ENCODE measurements at places on chromosomes 5 and 9. TPM values are rescaled to one million over a fixed set of nuclear protein-coding genes. Genes with fewer than 3 reads are reported as not detected.

The ASB6 gene
- total RNA-seq, result 17.3 TPM

The CCL28 gene
- not detected for total RNA-seq

The DNAI1 gene
- 0.37 TPM for total RNA-seq

The SPATA31D4 gene
- not detected for total RNA-seq

The CARTPT gene
- total RNA-seq, result not detected

The DOLK gene
- 17.2 TPM for total RNA-seq

The ZNF879 gene
- total RNA-seq, result 3.9 TPM

The RASGRF2 gene
- 29.5 TPM for total RNA-seq

- H3K4me3 ChIP-seq, result no peak overlapping the region
- no peaks in the 10 kb centered on the region for H3K36me3 ChIP-seq
- no peak for DNase-seq
- H3K27ac ChIP-seq, result no peak overlapping the region
Measured at GRCh38 chr5:63911871-63912270, 50.4 kb downstream of the HTR1A start.

- no peak for DNase-seq
- H3K4me3 ChIP-seq, result no peak overlapping the region
- H3K27ac ChIP-seq, result no peak overlapping the region
- H3K36me3 ChIP-seq, result no peaks in the 10 kb centered on the region
Measured at GRCh38 chr5:176574297-176574591, 25.1 kb downstream of the CDHR2 start.

GRCh38 chr5:8329773-8330172, 460.8 kb downstream of the MTRR start:
- no peaks in the 10 kb centered on the region for H3K4me1 ChIP-seq
- H3K36me3 ChIP-seq, result no peaks in the 10 kb centered on the region
- no peaks in the 10 kb centered on the region for H3K27me3 ChIP-seq

DNA sequence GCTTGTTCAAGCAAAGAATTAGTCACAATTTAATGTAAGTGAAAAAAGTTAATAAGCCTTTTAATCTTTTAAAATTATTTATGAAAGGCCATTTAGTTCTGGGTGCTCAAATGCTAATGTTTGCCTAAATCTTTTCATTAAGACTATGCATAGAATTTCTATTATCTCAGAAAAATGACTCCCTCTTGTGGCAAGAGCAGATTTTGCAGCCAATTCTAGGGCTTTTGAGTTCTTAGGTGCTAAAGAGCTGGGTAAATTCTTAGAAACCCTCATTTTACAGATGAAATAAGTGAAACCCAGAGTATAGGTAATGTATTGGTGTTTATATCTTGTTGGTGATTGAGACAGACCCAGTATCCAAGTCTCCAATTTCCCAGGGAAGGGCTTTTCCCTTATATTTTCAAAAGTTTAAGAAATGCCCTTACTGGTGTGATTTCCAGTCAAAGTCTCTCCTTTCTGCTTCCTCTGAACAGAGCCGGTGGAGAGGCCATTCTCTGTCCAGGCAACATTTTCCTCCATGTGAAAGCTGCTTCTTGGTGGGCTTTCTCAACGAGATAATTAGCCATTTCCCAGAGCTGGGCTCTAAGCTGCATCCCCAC, 24.1 kb upstream of the PCSK5 start:
- peak; percentile 64 for DNase-seq
- H3K27me3 ChIP-seq, result no peaks in the 10 kb centered on the region
- H3K4me1 ChIP-seq, result no peaks in the 10 kb centered on the region
- no peak overlapping the region for H3K4me3 ChIP-seq
- no peak overlapping the region for H3K27ac ChIP-seq
- no peaks in the 10 kb centered on the region for H3K36me3 ChIP-seq

DNA sequence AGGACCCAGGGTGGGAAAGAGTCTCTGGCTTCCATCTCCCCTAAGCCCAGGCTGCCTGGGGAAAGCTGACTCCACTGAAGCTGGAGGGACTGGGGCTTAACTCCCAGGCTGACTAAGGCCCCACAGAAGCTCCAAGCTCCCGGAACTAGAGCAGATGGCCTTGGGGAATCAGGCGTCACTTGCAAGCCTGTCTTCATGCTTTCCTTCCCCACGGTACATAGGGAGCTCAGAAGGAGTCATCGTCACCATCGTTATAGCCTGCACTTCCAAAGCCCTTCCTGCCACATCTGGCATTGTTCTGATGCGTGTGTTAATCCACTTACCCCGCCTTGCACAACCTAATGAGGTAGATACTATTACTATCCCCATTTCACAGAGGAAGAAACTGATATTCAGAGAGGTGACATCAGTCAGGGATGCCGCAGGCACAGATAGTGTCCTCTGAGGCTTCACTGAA, 11.5 kb downstream of the AQP3 start:
- DNase-seq, result no peak
- H3K36me3 ChIP-seq, result no peaks in the 10 kb centered on the region
- H3K27me3 ChIP-seq, result no peaks in the 10 kb centered on the region
- H3K4me3 ChIP-seq, result no peak overlapping the region

DNA sequence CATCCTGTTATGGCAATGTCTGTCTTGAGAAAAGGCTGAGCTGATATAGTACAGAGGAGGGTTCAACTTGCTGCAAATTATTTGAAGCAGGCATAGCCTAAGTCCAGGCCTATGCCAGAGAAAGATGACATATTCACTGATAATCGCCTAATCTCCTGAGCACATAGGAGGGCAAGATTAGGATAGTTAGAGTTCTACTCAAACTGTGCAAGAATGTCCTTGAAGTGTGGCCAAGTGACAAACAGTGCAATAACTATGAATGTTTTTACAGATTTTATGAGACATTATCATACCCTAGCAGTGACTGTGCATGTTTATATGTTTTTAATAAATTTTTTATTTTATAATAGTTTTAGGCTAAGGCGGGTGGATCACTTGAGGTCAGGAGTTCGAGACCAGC, 96.2 kb downstream of the TSSK1B start:
- no peaks in the 10 kb centered on the region for H3K27me3 ChIP-seq
- no peak overlapping the region for H3K4me3 ChIP-seq
- H3K27ac ChIP-seq, result no peak overlapping the region
- no peak for DNase-seq

DNA sequence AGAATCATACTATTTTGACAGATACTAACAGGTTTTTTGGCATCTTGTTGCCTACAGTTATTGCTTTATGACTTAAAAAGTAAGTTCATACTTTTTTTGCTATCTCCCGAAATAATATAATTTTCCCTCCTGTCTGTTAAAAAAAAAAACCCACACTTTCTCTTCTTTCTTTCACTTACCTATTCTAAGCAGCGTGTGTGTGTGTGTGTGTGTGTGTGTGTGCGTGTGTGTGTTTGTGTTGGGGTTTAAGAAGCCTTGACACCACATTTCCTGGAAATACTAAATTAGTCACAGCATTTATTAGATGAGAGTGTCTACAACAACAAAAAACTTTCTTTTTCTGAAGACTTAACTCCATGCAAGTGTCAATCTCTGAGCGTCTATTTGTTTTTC, 12.4 kb downstream of the TNFAIP8 start:
- no peak overlapping the region for H3K27ac ChIP-seq
- H3K4me1 ChIP-seq, result no peaks in the 10 kb centered on the region
- no peak overlapping the region for H3K4me3 ChIP-seq
- H3K36me3 ChIP-seq, result no peaks in the 10 kb centered on the region
- H3K27me3 ChIP-seq, result no peaks in the 10 kb centered on the region

- H3K27me3 ChIP-seq, result no peaks in the 10 kb centered on the region
- H3K27ac ChIP-seq, result no peak overlapping the region
- no peaks in the 10 kb centered on the region for H3K36me3 ChIP-seq
- H3K4me1 ChIP-seq, result peaks cover 12% of the 10 kb centered on the region
Measured at GRCh38 chr9:107636571-107637381, 147.2 kb upstream of the KLF4 start.

- H3K36me3 ChIP-seq, result no peaks in the 10 kb centered on the region
- no peaks in the 10 kb centered on the region for H3K4me1 ChIP-seq
- no peaks in the 10 kb centered on the region for H3K27me3 ChIP-seq
- no peak within 1 kb of the TSS for H3K27ac ChIP-seq
- DNase-seq, result peak; percentile 77
Measured at GRCh38 chr5:19987612-19988361, at the start of gene CDH18. Gene CDH18, minus strand, starts transcription at chr5:19988200. Its CDS starts 149,214 bp downstream, at chr5:19838986.

GRCh38 chr5:56056875-56057274, 62.1 kb upstream of the IL6ST start:
- H3K27me3 ChIP-seq, result no peaks in the 10 kb centered on the region
- no peaks in the 10 kb centered on the region for H3K4me1 ChIP-seq
- no peak overlapping the region for H3K27ac ChIP-seq

DNA sequence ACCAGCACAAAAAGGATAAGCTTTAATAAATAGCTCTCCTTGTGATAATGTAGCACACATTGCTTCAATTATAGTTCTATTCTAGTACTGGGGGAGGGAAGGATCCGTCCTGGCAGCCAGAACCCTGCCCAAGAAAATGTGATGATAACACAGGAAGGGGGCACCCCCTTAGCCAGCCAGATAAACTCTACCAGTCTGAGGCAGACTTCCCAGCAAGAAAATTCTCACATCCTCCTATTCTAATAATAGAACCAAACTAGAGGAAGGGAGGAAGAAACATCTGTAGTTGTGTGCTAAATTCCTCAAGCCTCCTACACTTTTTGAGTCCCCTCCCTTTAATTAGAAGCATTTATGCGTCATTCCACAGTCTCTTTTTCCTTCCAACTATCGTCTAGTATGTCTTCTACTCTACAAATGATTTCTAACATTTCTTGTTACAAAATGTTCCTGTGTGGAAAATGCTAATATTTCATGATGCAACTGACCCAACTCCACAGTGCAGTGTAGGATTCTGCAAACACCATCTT, 261.0 kb downstream of the SEMA5A start:
- H3K27me3 ChIP-seq, result no peaks in the 10 kb centered on the region
- H3K27ac ChIP-seq, result no peak overlapping the region
- no peak for DNase-seq
- no peaks in the 10 kb centered on the region for H3K4me1 ChIP-seq
- H3K36me3 ChIP-seq, result no peaks in the 10 kb centered on the region
- no peak overlapping the region for H3K4me3 ChIP-seq

DNA sequence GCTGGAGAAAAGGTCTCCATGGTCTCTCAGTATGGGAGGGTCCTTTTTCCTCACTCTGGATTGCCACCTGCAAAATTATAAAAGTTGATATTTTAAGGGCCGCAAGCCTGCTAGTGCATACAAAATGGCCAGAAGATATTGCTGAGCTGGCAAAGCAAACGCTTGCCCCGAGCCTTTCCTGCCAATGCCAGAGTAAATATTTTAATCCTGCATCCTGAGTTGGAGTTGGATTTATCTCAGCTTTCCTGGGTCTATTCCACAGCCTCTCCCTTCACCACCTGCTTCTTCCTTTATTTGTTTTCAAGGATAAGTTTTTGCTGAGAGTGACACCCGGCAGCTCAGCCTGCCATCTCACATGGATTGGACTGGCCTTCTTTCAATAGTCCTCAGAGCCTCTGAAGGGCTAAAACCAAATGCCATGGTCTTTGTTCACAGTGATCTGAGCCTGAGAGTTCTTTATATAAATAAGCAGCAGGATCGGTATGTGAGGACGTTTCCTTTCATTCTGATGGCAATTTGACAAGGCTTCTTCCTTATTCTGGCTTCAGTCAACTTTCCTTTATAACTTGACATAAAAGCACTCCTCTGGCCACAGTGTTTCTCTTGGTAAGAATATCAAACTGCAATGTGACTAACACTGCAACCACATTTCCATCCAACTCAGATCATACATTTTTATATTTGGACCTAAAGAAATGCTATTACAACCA, 170.1 kb downstream of the ADAMTS12 start:
- no peaks in the 10 kb centered on the region for H3K36me3 ChIP-seq
- DNase-seq, result no peak
- no peaks in the 10 kb centered on the region for H3K27me3 ChIP-seq

GRCh38 chr5:117144086-117144485, 569.5 kb upstream of the SEMA6A start:
- no peak overlapping the region for H3K4me3 ChIP-seq
- no peaks in the 10 kb centered on the region for H3K27me3 ChIP-seq
- H3K36me3 ChIP-seq, result no peaks in the 10 kb centered on the region
- H3K27ac ChIP-seq, result no peak overlapping the region

DNA sequence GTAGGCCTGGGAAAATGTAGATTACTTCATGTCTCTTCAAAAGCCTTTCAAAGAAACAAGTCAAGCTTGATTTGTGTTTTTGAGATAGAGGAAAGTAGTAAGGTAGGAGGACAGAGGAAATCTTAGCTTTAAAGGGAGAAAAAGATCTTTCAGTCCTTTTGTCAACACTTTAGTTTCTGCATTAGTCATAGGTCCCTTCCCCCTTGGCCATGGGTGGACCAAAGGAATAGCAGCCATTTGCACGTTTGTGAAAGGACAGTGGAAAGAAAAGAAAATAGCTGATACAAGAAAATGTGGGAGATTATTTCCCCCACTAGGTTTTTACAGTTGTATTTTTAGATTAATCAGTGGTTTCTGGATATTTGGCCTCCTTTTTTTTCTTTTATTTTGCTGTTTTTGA, 121.9 kb upstream of the GRHPR start:
- H3K4me1 ChIP-seq, result peaks cover 3% of the 10 kb centered on the region
- no peaks in the 10 kb centered on the region for H3K27me3 ChIP-seq
- DNase-seq, result no peak
- H3K27ac ChIP-seq, result no peak overlapping the region

DNA sequence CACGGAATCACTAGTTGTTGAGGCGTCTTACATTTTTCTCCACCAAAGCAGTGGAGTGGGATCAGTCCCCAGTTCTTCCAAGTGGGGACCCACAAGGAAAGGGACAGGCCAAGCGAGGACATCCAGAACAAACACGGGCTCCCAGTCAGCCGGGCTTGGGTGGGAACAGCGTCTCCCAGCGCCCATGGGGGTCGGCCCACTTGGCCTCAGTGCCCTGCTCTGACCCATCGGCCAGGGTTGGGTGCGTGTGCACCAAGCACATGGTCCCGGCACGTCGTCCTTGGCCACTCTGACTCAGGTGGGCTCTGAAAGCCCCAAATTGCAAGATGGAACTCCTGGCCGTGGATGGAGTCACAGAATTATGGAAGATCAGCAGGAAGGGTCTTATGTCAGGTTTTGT, 37.9 kb downstream of the DBH start:
- DNase-seq, result no peak
- no peaks in the 10 kb centered on the region for H3K36me3 ChIP-seq
- no peaks in the 10 kb centered on the region for H3K27me3 ChIP-seq
- H3K4me3 ChIP-seq, result no peak overlapping the region
- H3K4me1 ChIP-seq, result no peaks in the 10 kb centered on the region

GRCh38 chr5:107805824-107806223, 135.1 kb upstream of the EFNA5 start:
- H3K36me3 ChIP-seq, result no peaks in the 10 kb centered on the region
- H3K27me3 ChIP-seq, result no peaks in the 10 kb centered on the region
- H3K4me3 ChIP-seq, result no peak overlapping the region
- no peak overlapping the region for H3K27ac ChIP-seq
- peaks cover 27% of the 10 kb centered on the region for H3K4me1 ChIP-seq

DNA sequence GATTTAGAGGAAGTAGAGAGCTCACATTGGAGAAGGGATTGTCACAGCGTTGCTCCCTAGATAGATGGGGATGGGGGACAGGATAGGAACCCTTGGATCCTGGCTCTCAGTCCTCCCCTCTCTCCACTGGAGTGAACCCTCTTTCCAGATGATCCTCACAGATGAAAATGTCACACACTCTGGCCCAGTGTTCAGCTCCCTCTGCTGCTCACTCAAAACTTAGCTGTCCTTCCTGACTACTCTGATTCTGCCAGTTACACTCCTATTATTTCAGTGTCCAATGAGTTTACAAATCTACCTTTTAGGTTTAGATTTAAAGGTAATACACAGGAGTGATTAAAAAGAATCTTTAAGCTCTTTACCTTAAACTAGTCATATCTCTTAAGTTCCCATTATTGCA, 5.8 kb upstream of the SPINK7 start:
- H3K4me3 ChIP-seq, result no peak overlapping the region
- H3K36me3 ChIP-seq, result no peaks in the 10 kb centered on the region
- DNase-seq, result no peak
- H3K27ac ChIP-seq, result no peak overlapping the region
- peaks cover under 1% of the 10 kb centered on the region for H3K27me3 ChIP-seq

Measured in H1 (cell line).